Left ventricle myocardium superior (tissue), 1 donor: ENCODE measurements at places on chromosomes 3 and 15. TPM values are rescaled to one million over a fixed set of nuclear protein-coding genes. Genes with fewer than 3 reads are reported as not detected.

DNA sequence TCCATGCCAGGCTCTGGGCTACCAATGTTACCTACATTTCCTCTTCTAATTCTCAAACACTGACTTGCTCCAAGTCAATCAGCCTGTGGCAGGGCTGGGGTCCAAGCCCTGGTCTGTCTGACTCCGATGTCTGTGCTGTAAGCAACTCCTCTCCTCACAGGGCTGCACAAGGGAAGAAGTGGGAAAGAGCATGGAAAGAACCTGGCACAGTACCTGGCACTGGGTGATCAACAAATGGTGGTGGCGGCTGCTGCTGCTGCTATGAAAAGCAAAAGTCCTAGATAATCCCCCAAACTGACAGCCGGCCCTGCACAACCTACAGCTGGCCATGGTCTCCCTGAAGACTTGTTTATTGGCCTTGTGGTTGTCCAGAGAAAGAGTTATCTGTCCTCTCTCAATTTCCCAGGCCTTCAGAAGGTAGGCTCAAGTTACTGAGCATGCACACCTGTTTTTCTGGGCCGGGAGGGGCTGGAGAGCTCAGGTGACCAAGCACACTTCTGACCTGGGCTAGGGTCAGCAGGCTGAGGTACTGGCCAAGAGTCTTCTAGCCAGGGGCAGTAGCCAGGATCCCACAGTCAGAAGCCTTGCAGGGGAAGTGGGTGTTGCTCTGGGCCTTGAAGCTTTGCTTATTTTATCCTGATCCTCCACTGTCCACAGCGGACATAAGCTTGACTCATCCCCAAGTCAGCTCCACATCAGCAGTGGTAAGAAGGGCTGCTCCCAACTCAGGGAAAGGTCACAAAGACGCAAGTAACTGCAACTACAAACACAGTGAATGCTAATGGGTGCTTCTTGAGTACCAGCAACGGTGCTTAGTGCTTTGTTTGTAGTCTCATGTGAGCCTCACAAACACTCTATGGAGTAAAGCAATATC, 35.3 kb upstream of the KY start:
- no peak for DNase-seq

DNA sequence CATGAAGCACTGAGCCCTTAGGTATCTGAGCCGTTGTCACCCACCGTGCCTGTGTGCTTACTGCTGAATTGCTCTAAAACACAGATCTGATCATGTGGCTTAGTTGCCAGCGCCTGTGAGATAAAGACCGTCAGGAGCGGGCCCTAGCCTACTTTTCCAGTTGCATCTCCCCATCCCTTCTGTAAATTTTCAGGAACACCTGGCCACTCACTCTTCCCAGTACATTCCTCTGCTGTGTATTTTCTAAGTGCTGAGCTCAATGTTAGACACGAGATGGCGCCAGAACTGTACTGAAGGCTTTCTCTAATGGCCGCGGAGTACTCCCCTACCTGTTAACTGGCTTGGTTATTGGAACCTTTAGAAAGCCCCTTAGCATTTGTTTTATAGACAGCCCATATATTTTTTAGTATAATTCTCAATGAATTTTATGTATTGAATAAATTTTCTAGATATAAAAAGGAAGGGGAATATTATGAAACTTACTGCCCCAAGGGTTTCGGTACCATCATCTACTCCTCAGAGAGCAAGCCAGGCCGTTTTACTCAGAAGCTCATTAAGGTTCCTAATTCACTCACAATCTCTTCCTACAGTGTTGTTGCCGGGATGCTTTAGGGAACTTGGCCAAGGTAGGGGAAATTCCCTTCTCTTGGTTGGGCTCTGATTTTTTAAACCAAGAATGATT, 16.7 kb upstream of the WNT7A start:
- DNase-seq: no peak

GRCh38 chr3:13507570-13508339, 27.6 kb downstream of the HDAC11 start:
- DNase-seq: peak; percentile 55

DNA sequence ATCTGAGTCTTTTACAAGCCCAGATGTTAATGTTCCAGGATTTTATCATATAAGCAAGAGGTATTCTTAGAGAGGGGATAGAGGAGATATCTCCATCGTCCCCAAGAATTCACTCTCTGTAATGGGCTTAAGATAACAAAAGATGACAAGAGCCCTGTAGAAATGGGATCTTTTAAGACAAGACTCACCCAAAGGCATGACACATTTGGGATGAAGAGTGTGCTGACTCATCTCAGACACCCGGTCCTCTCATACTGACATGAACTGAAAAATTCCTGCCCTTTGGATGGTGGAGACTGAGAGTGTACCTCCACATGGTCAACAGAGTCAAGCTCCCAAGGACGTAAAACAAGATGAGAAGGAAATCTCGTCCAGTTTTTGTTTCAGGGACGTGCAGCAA, 11.0 kb downstream of the LEKR1 start:
- no peak for DNase-seq

DNA sequence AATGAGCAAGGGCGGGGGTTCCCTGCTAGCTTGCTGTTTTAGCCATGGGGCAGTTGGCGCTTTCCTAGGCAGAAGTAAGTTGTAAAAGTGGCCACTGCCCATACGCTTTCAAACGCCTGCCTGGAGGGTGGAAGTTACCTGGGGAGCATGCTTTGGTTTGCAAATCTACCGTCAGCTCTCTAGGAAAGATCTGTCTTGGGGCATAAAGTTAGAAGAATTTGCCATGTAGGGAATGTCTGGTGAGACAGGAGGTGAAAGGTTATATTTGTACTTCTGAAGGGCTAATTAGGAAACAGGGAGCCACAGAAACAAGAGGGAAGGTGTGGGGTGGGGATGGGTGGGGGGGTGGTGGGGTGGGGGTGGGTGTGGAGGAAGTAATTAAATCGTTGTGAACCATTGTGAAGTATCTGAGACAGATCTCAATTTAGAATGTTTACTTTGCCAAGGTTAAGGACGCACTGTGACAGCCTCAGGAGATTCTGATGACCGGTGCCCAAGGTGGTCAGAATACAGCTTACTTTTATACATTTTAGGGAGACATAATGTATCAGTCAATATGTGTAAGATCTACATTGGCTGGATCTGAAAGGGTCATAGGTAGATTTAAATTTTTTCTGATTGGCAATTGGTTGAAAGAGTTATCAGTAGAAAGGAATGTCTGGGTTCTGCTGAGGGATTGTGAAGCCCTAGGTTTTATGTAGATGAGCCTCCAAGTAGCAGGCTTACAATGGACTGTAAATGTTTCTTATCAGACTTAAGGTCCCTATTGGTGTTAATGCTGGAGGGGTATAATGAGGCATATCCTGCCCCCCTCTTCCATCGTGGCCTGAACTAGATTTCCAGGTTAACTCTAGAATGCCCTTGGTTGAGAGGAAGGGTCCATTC, 62.0 kb upstream of the GCNT3 start:
- DNase-seq: no peak

Gene AP3S2
- 46.6 TPM for total RNA-seq

Gene GMPS
- 32.5 TPM for total RNA-seq

GRCh38 chr15:33985287-33985686, 17.0 kb downstream of the CHRM5 start:
- DNase-seq: no peak

DNA sequence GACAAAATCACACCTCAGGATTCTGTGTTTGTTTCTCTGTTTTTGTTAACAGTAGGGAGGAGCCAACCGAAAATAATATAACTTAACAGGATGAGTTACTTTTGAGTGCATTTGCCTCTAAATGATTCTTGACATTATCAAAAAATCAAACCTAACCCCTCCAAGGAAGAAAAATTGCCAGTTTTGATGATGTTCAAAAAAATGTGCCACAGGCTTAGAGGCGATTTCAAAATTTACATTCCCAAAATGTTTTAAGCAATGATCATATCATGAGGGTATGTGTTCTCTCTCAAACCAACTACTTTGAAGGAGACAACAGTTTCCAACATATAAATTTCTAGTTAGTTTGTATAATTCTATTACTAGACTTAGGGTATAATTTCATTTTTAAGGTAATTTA, 6.7 kb downstream of the VGLL3 start:
- DNase-seq: no peak

Gene DPPA2
- not detected for total RNA-seq

GRCh38 chr3:106560451-106560966, 691.7 kb upstream of the CBLB start:
- no peak for DNase-seq

- DNase-seq: no peak
Observed at GRCh38 chr3:87796843-87797185, 262.0 kb downstream of the CGGBP1 start.

- no peak for DNase-seq
Observed at GRCh38 chr3:39972508-39972907, 163.1 kb downstream of the MYRIP start.

DNA sequence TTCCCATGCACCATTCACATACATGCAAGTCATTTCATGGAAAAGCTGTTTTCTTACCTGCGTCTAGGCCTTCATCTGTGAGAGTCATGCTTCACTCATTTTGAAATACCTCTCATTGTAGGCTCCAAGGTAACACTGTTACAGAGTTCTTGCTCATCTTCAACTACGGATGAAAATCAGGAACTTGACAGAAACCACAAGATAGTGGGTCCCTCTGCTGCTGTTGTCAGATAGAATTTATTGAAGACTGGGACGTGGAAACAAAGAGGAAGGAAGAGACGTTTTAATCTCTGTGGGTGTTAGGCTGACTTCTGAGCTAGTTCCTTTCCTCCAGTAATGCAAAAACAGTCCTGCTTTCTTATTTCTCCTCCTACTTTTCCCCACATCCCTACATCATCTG, at the start of gene P2RY14:
TSS of gene P2RY14 (minus strand) at position 313 of the 400 bp plus-strand sequence. CDS start 64,226 bp downstream, outside the sequence.
- DNase-seq: no peak
